Renal cortex interstitium (tissue), 15 donors: ENCODE measurements at places on chromosomes 16 and 17. TPM values are rescaled to one million over a fixed set of nuclear protein-coding genes. Genes with fewer than 3 reads are reported as not detected.

DNA sequence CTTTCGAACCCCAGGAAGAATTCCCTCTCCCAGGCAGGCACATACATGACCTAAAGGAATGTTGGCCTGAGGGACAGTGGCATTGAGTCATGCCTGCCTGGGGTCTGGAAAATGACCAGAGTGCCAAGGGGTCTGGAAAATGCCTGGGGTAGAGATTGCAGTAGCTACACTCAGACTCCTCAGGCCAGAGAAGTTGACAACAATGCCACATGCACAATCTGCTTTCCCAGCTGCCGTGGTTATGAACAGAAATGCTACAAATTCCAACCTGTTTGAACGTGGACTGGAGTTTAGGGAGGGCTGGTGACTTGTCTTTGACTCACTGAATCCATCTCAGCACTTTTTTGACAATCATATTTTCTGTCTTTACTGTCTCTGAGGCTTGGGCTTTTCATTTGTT lies 250.0 kb downstream of the ABCC12 start:
- no peak for DNase-seq

DNA sequence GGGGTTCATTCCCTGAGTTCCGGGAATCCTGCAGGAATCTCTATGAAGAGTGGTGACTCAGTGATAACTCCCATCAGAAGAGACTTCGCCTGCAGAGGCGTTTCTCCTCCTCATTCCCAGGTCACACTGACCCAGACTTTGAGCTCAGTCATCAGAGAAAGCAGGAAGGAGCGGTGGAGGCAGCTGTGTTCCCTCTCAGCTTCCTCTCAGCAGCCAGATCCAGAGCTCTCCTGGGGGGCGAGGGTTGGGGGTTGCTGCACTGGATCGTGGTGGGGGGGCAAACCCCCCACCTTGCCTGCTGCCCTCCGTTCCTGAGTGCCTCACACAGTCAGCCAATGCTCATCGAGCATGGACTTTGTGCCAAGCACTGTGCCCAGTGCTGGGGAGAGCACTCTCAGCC lies 271.2 kb downstream of the CBLN1 start:
- no peak for DNase-seq

DNA sequence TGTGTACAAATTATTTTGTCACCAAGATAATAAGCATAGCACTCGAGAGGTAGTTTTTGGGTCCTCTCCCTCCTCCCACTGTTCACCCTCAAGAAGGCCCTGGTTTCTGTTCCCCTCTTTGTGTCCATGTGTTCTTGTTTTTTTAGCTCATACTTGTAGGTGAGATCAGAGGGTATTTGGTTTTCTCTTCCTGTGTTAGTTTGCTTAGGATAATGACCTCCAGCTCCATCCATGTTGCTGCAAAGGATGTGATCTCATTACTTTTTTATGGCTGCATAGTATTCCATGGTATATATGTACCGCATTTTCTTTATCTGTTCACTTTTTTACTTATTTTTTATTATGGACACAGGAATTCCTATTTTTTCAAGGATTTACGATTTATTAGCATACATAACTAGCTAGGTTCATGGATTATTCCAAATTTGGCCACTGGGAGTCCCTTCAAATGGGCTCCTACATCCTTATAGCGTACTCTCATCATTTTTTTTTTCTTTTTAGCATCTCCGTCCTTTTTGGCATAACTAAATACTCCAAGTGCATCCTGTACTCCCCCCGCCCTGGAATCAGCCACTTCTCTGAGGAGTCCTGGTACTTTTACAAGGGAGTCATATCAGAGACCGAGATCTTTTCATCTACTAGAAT lies 7.3 kb downstream of the TADA2A start:
- no peak for DNase-seq

DNA sequence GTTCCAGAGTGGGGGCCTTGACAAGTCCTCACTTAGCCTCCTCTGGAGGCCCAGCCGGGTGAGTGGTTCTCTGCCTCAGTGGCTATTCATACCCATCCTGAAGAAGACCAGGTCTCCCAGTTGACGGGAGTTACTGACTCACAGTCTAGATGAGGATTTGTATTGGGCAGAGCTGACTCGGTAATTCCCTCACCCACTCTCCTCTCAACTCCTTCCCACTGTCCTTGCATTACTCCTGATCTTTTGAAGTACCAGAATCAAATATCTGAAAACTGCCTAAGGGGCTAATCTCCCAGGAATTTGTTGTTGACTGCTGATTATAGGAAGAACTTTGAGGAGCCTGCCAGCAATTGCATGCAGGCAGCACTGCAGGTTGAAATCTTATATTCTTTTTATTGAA lies 14.2 kb downstream of the SAP30BP start:
- no peak for DNase-seq

DNA sequence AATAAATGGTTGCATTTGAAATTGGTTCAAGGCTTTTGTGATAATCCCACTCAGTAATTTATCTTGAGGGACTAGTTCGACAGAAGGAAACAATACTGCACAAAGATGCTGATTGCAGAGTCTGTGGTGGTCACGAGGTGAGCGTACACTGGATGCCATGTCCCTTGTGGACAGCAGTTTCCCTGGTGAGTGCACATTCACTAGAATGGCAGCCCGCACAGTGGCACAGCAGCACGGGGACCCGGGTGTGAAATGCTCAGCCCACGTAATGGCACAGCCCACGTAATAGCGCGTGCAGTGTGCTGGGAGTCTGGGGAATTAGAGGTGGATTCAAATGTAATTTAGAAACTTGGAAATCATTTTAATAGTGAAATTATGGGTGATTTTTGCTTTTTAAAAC lies 154.0 kb downstream of the LGALS9B start:
- no peak for DNase-seq

DNA sequence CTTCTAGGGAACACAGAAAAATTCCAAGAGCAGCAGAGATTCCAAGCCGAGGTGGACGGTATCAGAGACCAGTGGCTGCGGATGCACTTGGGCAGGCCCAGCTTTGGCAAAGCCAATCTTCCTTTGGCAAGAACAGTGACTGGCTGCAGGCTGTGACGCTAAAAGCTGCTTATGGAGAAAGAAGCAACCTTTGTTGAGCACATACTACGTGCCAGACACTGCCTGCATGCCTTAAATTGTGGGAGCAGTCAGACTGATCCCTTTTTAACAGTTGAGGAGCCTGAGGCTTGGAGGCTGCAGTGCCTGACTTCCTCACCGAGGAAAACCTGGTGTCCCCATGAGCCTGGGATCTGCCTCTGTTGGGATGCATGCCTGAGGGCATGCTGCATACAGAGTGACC lies 69.0 kb upstream of the AMZ2 start:
- DNase-seq: no peak

DNA sequence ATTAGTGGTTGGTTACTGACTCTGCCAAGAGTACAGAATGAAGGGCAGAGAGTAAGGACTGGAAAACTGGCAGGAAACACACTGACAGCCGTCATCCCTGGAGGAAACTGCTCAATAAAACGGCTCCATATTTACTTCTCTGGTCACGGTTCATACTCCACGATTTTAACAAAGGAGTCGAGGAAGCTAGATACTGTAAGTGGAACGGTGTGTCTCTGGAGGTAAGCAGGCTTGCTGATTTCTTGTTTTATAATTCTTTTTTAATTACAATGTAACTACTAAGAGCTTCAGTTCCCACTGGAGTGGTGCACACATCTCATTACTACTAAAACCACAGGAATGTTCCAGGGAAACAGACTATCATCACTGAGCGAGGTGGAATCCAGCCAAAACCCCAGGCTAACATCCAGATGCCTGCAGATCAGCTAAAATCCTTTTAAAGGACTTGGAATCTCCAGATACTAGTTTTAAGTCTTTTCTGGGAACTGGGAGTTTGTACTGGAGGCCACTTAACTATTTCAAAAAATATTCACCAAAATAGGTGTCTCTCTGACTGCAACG lies 17.8 kb downstream of the SERPINF1 start:
- no peak for DNase-seq

GRCh38 chr16:78742501-78743283 lies 643.2 kb downstream of the WWOX start:
- no peak for DNase-seq

- no peak for DNase-seq
Observed at GRCh38 chr16:79656553-79657115, 56.1 kb upstream of the MAF start.

GRCh38 chr17:68329331-68329730 lies 38.0 kb downstream of the ARSG start:
- no peak for DNase-seq

- no peak for DNase-seq
Observed at GRCh38 chr17:2136241-2136640, 81.3 kb downstream of the HIC1 start.

- no peak for DNase-seq
Observed at GRCh38 chr17:45200701-45201100, 21.0 kb upstream of the FMNL1 start.

DNA sequence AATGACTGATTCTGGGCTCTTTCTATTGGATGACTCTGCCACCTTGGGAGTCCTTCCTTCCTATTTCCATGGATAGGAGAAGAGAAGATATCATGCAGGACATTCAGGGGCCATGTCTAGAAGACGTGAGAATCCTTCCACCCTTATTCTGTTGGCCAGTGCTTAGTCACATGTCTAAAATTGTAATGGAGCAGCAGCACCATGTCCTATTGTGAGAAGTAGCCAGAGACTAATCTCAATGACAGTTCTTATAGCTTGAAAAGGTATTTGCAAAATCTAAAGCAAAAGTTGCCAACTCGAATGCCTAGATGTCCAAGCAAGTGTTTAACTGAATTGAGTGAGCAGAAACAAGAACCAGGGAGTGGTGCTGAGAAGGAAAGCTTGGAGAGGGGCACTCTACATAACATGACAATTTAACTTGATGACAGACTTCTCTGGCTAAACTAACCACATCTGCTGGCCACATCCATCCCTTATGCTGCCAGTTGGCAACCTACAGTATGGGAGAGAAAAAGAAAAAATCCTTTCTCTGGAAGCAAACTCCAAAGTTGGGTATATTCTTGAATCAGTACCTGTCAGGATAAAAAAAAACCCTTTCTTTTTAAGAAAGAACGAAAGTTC lies 225.7 kb downstream of the CDH13 start:
- DNase-seq: no peak

GRCh38 chr16:85110105-85110504 lies 2.2 kb downstream of the CIBAR2 start:
- DNase-seq: no peak

DNA sequence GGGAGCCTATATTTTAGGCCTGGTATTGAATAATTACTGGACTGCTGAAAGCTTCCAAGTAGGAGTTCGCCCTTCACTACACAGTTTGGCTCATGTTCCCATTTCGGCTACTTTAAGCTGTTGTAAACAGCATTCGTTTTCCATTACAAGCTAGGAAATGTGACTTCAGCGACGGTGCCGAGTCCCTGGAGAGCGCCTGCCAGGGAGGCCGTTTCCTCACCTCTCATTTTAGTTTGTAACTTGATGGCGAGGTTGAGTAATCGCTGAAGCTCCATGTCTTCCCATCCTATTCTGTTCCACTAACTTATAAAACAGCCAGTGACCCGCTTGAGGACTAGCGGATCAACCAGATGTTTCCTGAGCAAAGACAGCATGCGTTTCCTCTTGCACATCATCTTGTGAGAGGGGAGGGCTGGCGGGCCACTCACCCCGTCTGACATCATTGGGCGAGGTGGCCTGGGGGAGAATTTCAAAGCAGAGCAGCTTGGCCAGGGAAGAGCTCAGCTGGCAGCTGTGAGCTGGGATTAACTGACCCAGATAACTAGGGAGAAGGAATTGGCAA lies 32.9 kb downstream of the PCTP start:
- DNase-seq: no peak

GRCh38 chr16:53936529-53936928 lies 232.6 kb downstream of the FTO start:
- DNase-seq: no peak

DNA sequence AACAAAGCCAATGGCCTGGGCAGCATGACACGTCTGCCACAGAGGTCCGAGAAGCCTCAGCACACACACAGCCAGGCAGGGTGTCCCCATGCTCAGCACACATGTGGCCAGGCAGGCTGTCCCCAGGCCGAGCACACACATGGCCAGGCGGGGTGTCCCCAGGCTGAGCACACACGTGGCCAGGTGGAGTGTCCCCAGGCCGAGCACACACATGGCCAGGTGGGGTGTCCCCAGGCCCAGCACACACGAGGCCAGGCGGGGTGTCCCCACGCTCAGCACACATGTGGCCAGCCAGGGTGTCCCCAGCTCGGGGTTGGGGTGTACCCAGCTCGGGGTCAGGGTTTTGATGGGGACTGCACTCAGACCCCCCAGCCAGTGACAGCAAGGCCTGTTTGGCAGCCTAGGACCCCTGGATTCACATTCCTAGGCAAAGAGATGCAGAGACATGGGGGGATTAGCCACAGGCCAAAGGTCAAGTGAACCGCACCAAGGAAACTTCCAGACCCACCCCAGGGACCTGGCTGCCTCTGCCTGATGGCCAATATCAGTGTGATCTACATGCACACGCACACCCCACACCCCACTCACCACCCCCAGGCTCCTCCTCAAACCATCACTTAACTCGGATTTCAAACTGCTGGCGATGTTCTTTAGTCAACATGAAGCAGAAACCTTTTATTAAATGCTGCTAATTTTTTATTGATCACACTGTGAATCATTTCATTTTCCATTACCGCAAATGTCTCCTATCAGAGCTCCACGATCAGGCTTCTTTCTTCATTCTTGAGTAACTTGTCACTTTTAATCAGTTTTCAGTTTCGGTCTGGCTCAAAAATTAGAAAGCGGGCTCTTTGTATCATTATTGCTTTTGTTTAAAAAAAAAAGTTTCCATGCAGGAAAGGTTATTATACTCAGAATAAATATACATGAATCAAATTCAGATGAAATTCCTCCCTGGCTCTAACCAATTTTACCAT lies 111.4 kb downstream of the ZNF423 start:
- DNase-seq: no peak

- DNase-seq: no peak
Observed at GRCh38 chr16:22955461-22956070, 141.6 kb downstream of the HS3ST2 start.

GRCh38 chr17:81245665-81246342 lies 6.7 kb downstream of the NDUFAF8 start:
- no peak for DNase-seq

TMIGD1 gene
- polyA plus RNA-seq: 0.56 TPM

VPS25 gene
- polyA plus RNA-seq: 93.2 TPM

CXCL16 gene
- 10.1 TPM for polyA plus RNA-seq

PPM1E gene
- polyA plus RNA-seq: 3.3 TPM

SYCE1L gene
- polyA plus RNA-seq: 2.4 TPM

CCL5 gene
- 1.9 TPM for polyA plus RNA-seq

DHRS7C gene
- polyA plus RNA-seq: not detected

ADAMTS18 gene
- polyA plus RNA-seq: 3.8 TPM

KCNJ18 gene
- polyA plus RNA-seq: not detected

NUDT7 gene
- 14.0 TPM for polyA plus RNA-seq

ANKS4B gene
- polyA plus RNA-seq: 5.8 TPM

TRAPPC2L gene
- 85.3 TPM for polyA plus RNA-seq

HOXB8 gene
- polyA plus RNA-seq: 68.4 TPM
